HS-27A (cell line): ENCODE measurements at places on chromosomes 11 and 22.

GRCh38 chr11:107840129-107840484 lies 18.5 kb downstream of the SLC35F2 start:
- DNase-seq, result no peak

GRCh38 chr11:89293965-89294679 lies 116.4 kb downstream of the TYR start:
- DNase-seq, result no peak

DNA sequence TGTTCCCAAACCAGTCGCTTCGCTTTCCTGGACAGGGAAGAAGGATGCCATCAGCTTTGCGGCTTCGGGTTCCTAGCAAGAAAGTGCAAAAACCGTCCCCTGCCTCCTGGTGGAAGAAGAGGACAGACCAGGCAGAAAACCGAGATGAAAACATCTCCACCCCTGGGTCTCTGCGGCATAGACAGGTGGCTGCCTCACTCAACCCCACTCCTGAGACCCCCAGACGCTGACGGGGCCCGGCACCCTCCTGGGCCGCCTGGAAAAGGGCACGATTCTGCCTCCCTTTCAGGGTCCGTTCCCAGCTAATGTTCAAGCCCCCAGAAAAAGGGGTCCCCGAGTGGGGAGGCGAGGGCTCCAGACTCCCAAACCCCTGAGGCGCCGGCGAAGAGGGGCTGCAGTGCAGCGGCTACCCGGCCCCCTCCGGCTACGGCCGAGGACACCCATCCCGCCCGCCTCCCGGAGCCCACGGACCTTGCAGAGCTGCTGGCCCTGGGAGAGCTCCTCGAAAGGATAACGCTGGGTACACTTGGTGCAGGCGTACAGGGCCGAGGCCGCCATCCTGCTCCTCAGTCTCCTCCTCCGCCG lies 569 bp downstream of the FAM76B start:
- DNase-seq, result peak; percentile 20

GRCh38 chr22:31659246-31659645 lies 2.8 kb downstream of the PISD start:
- DNase-seq, result no peak

DNA sequence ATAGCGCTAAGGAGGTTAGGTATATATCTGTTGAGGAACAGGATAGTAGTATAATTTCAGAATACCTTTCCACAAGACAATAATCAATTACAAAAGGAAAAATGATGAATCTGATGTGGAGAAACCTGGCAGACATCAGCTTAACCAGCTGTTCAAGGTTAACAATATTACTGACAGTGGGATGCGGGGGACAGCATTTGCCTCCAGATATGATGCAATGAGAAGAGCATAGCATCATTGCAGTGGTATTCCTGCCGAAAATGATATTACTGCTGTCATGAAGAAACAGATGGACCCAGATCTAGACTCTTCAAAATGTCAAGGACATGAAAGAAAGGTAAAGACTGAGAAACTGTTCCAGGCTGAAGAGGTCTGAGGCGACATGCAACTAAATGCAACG lies 49.7 kb downstream of the RBFOX2 start:
- no peak for DNase-seq

GRCh38 chr11:130787092-130787616 lies 129.1 kb downstream of the SNX19 start:
- no peak for DNase-seq

GRCh38 chr11:86245369-86246292 lies 1.1 kb downstream of the EED start:
- peak; percentile 11 for DNase-seq

DNA sequence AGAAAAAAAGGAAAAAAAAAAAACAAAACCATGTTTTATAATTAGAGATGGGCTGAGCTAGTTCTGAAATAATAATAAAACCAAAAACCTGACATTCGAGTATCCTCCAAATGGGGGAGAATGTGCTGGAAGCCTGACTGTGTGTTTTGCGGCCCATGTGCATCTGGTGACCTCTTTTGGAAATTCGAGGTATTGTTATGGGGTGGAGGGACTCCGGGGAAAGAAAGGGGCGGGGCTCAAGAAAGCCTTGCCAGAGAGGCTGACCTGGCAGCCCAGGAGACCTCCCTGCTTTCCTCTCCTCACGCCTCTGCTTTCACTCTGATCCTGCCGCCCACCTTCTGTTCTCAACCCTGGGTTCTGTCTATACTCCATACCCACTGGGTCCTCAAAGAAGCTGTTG lies 72.9 kb downstream of the CTTN start:
- DNase-seq, result no peak

GRCh38 chr11:69686856-69687255 lies 11.7 kb upstream of the LTO1 start:
- no peak for DNase-seq

GRCh38 chr22:35482311-35482710 lies 58.3 kb upstream of the RASD2 start:
- DNase-seq, result no peak

DNA sequence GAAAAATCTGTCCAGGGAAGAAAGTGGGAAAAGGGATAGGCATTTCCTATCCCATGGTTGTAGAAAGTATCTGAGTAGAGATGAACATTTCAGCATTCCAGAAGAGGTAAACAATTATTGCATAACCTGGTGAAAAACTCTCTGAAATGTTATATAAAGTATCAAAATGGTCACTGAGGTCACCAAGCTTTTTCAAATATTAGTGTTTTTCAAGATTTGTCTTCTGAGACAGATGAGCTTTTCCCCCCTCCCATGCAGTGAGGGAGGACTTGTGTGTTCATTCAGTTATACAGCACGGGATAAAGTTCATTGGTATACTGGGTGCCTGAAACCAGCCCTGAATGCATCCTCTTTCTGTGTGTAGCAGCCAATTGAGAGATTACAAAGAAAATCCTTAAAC lies 1.9 kb upstream of the DEPDC7 start:
- no peak for DNase-seq

- no peak for DNase-seq
Measured at GRCh38 chr22:40290516-40290915, 55.8 kb upstream of the ADSL start.

- no peak for DNase-seq
Measured at GRCh38 chr11:73321604-73322381, 13.7 kb downstream of the ARHGEF17 start.

- no peak for DNase-seq
Measured at GRCh38 chr11:24122291-24122690, 374.6 kb upstream of the LUZP2 start.

DNA sequence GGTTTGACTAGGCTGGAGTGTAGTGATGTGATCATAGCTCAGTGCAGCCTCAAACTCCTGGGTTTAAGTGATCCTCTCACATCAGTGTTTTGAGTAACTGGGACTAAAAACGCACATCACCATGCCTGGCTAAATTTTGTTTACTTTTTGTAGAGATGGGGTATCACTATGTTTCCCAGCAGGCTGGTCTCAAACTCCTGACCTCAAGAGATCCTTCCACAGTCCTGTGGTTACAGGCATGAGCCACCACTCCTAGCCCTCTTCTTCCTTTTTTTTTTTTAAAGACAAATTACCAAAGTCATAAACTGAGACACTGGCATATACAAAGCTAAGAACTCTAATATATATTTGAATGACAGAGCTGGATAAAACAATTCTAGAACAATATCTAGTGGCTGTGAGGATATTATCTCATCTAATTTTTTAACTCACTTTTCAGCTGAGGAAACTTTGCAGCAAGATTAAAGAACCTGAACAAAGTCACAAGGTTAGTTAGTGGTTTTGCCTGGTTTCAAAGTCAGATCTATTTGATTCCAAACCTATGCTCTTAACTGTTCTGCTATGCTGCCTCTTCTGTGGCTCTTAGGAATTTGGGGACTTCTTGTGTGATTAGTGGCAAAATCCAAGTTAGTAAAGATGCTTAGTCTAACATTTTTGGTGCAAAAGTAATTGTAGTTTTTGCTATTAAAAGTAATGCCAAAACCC lies 95.3 kb upstream of the RAG2 start:
- DNase-seq, result no peak

GRCh38 chr22:29883775-29884097 lies 762 bp downstream of the MTMR3 start:
- no peak for DNase-seq

DNA sequence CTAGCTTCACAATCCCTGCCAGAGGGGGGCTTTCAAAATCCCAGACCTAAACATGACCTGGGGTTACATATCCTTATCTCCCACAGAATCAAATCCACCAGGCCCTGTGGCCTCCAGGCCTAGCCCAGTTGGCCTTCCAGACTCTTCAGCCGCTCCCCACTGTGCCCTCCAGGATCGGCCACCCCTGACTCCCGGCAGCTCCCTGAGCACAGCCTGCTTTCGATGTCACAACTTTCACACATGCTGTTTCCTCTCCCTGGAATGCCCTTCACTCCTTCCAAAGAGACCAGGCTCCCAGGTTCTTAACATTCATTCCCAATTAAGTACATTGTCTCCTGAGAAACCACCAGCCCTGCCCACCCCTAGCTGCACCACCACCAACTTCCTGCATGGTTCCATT lies 62.7 kb downstream of the CSNK2A3 start:
- DNase-seq, result no peak

- DNase-seq, result no peak
Measured at GRCh38 chr11:44518968-44519550, 46.4 kb upstream of the CD82 start.

- no peak for DNase-seq
Measured at GRCh38 chr11:130718120-130718519, 198.2 kb downstream of the SNX19 start.

DNA sequence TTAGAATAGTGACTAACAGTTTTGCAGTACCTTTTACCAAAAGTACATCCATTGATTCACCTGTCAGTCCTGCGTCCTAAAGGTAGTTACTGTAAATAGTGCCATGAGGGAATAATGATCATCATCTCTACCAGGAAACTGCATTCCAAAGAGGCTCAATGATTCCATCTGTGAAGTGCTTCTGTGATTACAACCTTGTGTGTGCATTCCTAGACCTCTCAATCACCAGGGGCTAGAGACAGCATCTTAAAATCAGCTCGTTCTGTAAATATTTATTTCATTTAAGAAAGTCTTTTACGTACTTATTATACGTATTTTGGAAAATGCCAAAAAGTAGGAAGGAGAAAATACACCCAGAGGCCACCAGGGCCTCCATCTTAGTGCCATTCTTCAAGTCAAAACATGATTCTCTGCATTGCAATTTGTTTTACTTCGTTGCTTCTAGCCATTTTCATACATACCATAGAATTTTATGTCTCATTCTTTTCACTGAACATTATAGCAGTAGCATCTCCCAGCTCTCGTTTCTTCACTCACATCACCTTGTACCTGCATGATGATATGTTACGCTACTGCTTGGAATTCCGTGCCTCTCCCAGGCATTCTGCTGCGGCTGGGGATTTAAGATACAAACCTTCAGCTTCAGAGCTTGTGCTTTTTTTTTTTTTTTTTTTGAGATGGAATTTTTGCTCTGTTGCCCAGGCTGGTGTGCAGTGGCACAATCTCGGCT lies 117.0 kb downstream of the SEZ6L start:
- DNase-seq, result no peak

DNA sequence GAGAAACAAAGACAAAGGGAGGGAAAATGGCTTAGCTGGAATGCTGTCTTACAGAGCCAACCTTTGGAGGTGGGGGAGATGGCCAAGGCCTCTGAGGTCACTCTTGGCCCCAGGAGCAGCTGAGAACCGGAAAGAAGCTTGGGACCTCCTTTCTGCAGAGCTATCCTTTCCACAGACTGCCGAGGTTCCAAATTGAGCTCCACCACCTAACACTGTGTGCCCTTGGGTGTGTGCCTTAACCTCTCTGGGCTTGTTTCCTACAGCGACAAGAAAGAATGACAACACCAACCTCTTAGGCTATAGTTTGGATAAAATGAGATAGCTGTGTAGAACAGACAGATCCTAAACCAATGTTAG lies 23.2 kb downstream of the RTN4RL2 start:
- DNase-seq, result no peak

GRCh38 chr11:104163100-104164027 lies 583 bp downstream of the PDGFD start:
- no peak for DNase-seq

GRCh38 chr11:78030429-78031325 lies 7.6 kb upstream of the KCTD14 start:
- DNase-seq, result no peak

GRCh38 chr11:120126620-120127019 lies 11.3 kb downstream of the TRIM29 start:
- DNase-seq, result no peak

- DNase-seq, result no peak
Measured at GRCh38 chr11:113876798-113877669, 1.7 kb upstream of the USP28 start.

GRCh38 chr11:122882189-122882856 lies at the start of gene JHY:
Gene JHY (plus strand): TSS chr11:122882759. CDS start chr11:122885850, 3,091 bp downstream.
- DNase-seq, result no peak

DNA sequence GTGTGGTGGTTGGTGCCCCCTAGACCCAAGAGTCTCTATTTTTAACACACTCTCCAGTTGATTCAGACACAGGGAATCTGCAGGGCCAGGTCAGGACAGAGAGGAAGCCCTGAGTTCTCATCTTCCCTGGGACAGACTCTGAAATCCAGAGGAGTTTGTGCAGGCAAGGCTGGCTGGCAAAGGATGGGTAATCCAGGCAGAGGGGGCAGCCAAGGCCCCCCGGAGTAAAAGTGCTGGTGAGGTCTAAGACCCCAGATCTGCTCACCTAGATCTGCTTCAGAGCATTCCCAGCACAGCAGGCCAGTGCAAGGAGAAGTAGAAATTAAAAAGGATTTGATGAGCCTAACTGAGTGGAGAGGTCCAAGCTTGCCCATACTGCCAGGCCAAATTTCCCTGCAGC lies 40.6 kb upstream of the MN1 start:
- no peak for DNase-seq

DNA sequence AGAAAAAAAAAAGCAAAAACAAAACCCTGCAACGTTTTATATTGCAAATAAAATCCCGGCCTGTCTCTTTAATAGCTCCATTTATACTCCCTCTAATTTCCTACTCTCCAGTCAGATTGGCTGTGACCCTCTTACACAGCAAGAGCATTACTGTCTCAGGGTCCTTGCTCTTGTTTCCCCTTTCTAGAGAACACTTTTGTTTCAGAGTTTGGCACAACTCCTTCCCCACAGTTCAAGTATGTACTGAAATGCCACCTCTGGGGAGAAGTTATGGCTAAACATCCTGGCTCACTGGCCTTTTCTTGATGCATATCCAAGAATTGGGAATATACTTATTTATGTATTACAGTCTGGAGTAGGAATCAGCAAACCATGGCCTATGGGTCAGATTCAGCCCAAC lies 2.6 kb downstream of the CASP12 start:
- DNase-seq, result no peak

GRCh38 chr11:133825666-133826065 lies 19.6 kb downstream of the SPATA19 start:
- no peak for DNase-seq
